ENCODE measurements at places on chromosomes 2 and 18.
A peak's percentile ranks its signal among the peaks of the same experiment; 100 is the strongest.

DNA sequence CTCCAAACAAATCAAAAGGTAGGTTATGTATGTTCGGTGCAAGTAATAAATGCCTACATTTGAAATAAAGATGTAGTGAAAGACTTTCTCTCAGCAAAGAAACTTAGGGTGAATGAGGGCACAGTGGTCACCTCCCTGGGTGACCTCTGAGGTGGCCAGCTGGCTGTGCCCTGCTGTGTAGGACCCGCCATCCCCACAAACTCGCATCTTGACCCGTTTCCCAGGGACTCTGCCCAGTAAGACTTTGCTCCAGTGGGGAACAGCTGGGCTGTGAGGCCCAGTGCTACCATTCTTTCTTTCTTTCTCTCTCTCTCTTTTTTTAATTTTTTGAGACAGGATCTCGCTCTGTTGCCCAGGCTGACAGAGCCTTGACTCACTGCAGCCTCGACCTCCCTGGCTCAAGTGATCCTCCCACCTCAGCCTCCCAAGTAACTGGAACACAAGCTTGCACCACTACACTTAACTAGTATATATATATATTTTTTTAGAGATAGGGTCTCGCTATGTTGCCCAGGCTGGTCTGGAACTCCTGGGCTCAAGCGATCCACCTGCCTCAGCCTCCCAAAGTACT lies 8.2 kb upstream of the GAREM2 start:
- no peak for DNase-seq

GRCh38 chr2:144099340-144099739 lies 420.6 kb downstream of the ZEB2 start:
- no peak for DNase-seq

DNA sequence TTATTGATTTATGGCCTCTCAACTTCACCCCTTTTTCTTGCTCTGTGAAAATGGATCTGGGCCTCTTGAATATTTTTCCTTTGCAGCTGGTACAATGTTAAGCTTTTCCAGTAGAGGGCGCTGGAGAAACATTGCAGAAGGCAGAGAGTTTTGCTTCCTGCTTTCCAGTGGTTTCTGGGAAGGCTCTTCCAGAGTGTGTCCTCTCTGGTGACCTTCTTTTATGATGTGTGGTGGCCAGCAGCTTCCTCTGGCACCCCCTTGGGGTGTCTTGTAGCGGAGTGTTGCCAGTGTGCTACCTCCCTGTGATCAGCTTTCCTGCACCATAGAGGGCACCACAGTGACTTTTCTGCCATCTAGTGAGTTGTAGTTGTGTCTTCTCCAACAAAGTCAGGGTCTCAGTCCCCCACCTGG lies 25.4 kb upstream of the MGAT5 start:
- no peak for DNase-seq

GRCh38 chr2:181891966-181892798 lies 652 bp downstream of the ITPRID2 start:
- DNase-seq, result peak; percentile 67

DNA sequence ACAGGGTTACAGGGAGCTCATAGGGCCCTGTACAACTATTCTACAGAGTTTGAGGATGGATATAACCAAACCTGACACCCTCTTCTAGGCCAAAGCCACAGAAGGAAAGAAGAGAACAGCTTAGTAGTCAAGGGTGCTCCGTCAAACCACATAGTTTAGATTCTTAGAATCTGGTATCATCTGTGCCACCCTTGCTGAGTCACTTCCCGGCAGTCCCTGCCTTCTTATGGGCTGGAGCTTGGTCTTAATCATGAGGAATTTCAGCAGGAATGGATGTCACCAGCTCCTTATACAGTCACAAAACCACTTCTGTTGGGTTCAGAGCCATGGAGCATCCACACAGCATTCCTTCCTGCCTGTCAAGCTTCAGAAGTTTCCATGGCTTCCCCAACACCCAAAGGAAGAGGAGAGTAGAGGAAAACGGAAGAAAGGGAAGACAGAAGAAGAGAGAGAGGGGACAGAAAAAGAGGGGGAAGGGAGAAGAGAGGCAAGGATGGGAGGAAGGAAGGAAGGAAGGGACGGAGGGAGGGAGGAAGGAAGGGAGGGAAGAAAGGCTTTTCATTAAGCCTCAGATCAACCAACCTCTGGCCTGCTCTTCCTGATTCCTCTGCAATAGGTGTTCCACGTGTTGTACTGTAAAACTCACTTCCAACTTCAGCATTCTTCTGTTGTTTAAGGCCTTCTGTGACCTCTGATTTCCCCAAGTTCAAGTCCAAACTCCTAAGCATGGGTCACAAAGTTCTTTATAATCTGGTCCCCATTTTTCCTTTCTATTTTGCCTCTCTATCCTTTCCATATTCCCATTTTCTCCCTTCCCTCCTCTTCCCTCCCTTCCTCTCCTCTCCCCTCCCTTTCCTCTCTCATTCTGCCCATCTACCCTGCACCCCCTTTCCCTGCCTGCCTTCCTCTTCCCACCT lies 246.1 kb upstream of the TNP1 start:
- DNase-seq, result peak; percentile 99

GRCh38 chr2:40150266-40150665 lies 301.6 kb downstream of the SLC8A1 start:
- DNase-seq, result no peak

DNA sequence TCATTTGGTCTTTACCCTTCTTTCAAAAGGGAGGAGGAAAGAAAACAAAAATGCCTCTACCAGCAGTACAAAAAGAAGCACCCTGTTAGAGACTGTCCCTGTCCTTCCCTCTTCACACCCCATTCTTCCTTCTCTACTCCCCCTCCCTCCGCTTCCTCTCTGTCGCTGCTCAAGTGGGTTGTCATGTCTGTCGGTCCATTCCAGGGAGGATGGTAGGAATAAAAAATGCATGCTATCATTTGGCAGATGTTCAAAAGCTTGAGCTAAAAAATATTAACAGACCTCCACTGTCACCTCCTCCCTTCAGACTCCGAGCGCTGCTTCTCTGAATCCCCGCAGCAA lies 482.0 kb downstream of the BCL11A start:
- DNase-seq, result peak; percentile 12

GRCh38 chr2:73704285-73704684 lies 32.9 kb downstream of the TPRKB start:
- no peak for DNase-seq

- DNase-seq, result peak; percentile 94
Measured at GRCh38 chr18:11411048-11411447, 198.3 kb upstream of the SLC35G4 start.

- DNase-seq, result no peak
Measured at GRCh38 chr2:217905395-217905794, 97.4 kb downstream of the TNS1 start.

- no peak for DNase-seq
Measured at GRCh38 chr2:169339657-169340056, 22.7 kb downstream of the LRP2 start.

DNA sequence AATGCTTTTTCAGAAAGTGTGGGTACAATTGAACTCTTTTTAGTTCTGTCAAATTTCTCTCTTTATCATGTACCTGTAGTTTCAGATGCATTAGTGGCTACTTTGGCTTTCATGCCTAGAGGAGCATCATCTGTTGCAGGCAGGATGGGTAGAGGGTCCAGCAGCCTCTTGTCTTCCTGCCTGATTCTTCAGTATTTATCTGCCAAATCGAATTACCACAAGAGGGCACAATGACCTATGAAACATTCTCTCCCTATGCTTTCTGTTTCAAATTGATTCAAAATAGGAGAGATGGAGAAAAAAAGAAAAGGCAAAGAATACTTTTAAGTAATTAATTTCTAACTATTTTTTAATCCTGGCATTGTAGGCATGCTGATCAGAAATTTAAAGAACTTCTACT lies 477.2 kb downstream of the TRIB2 start:
- peak; percentile 24 for DNase-seq
